Stimulated activated CD4-positive, alpha-beta T cell treated with anti-CD3 and anti-CD28 coated beads, Interleukin-1b, Interleukin-23, amount 100 ng/mL, for 1 hour (primary cell): ENCODE measurements at places on chromosomes 16 and 17.

- DNase-seq: no peak
These were observed 217.8 kb downstream of the ZFHX3 start for GRCh38 chr16:72829846-72830775.

DNA sequence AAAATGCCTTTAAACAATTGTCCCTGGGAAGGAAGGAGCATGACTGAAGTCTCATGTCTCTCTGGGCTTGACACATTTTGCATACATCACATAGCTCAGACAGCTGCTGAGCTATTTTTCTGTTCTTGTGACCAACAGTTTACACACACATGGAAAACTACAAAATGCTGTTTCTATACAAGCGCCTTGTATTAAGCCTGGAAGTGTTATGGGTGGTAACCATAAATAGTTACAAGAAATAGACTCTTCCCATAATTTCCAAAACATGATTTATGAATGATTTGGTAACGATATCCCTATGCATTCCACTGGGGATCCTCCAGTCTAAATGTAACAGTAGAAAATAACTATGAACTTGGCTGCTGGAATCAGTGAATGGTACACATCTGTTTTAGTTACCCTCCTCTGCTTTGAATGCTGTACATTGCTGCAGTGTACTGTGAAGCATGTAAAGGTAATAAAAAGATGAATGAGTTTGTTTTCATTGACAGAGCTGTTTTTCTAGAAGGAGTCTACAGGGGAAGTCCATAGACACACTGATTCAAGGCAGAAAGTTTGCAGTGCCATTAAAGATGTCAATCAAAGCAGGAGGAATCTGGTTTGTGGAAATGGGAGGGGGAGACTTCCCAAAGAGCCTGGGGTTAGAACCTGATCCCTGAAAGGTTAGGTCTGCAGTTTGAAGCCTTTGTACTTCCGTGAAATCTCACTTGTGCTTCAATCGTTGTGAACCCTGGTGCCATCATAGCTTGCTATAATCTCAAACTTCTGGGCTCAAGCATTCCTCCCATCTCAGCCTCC lies 5.0 kb downstream of the ACSF2 start:
- DNase-seq: no peak

DNA sequence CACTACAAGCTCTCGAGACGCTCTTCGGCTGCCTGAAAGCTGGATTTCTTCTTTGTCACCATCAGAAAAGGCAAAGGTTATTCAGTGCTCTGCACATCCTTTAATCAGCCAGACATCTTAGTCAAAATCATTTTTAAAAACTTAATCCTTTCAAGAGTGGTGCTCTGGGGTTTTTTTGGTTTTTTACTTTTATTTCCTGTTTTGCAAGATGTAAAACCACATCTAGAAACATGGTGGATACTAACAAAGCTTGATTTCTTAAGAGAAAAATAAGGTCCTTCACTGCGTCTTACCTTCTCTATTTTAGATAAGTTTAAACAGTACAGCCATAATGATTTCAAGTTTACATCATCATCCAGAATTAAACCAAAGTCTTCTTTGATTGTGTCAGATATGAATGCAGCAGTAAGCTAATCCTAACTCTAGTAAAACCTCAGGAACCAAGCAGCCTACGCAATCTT lies 6.3 kb downstream of the ANKRD11 start:
- DNase-seq: no peak

GRCh38 chr16:35750157-35750689 lies 2290.8 kb downstream of the TP53TG3F start:
- no peak for DNase-seq

GRCh38 chr17:72030067-72030899 lies 90.5 kb upstream of the SOX9 start:
- DNase-seq: no peak

DNA sequence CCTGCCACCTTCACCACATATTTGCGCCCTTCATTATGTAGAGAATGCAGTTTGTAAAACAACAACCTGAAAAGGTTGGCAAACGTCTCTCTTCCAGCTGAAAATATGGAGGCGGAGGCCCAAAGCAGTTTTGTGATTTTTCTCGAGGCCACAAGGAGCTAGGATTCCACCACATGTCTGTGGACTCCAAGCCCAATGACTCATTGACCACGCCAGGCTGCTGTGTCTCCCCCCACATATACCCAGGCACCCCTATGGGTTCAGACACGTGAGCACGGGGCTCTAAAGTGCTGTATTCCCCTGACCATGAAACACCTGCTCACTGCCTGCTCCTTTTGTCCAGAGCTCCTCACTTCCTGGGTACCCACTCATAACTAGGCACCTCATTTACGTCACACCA lies 121.4 kb upstream of the CDH5 start:
- DNase-seq: no peak

DNA sequence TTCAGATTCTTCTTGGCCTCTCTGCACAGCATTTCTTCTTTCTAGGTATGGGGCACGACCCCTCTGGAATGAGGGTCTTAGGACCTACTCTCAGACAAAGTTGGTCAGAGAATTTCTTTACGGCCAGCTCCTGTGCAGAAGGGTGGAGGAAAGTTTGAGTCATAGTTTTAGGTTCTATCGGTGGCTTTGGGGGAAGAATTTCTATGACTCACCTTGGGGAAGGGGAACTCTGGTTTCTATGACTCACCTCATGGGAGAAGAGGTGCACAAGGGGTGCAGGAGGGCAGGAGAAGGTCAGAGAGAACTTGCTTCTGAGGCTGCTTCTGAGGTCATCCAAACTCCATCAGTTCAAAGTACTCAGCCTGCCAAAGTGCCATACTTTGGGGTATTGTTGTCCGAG lies 2.5 kb upstream of the ABCC12 start:
- DNase-seq: no peak

DNA sequence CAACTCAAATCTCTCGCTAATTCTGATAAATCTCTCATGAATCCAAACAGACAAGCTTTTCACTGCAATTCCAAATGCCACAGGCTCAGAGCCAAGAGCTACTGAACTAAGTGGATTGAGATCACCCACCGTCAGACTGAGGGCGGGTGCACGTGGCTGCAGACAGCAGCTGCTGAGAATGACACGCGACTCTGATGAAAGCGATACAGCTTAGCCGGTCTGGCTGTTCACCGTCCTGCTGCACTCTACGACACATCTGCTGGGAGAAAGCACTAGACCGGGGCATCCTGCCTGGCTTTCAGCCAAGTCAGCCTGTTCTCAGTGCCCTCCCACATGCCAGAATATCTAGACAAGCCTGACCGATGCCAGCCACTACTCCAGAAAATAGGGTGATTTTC lies 42.6 kb downstream of the KLHDC4 start:
- DNase-seq: no peak

DNA sequence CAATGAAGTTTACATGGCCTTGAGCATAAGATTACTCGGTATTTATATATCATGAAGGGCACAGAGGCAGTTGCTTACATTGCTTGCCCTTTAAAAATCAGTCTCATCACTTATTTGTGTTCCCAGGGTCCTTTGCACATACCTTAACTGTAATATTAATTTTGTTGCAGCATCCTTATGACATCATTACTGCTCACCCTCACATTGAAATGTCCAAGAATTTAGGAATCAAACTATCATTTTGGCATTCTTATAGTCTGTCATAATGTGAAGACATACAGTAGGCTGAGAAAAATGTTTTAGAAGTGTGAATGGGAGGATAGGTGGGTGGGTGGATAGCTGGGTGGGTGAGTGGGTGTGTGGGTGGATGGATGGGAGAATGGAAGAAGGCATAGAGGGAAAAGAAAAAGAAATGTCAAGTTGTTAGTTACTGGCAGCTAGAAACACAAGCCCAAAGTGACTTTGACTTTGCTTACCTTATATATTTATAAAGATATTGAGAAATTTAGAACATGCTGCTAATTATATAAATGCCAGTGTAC lies 17.8 kb downstream of the ADAMTS18 start:
- DNase-seq: no peak

- no peak for DNase-seq
These were observed 30.7 kb downstream of the TMC7 start for GRCh38 chr16:19014461-19014860.

DNA sequence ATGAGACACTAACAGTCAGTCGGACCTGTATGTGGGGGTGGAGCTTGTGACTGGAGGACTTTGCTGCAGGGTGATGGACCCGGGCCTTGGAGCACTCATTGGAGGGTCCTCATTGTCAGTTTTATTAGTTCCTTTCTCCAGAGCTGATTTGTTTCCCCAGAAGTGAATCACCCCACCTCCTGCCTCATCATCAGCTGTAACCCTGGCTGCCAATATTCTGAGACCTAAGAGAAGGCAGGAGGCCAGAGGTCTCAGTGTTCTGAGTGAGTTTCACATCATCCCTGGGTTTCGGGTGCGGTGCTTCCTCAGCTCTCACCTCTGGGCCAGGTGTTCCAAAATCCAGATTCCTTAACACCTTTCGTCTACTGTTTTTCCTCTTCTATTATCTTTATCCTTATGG lies 49.9 kb upstream of the KIFC3 start:
- DNase-seq: no peak

GRCh38 chr17:32688221-32688620 lies 188.7 kb downstream of the MYO1D start:
- no peak for DNase-seq
